Activated T-helper 1 cell treated with anti-CD3 and anti-CD28 coated beads, Interleukin-2, amount 50 U/mL, for 16 hours (primary cell): ENCODE measurements at places on chromosomes 7 and 10.

- DNase-seq: no peak
Measured at GRCh38 chr7:28180031-28180363, 598 bp downstream of the JAZF1 start.

GRCh38 chr10:78188446-78188845, 154.8 kb downstream of the RPS24 start:
- no peak for DNase-seq

GRCh38 chr7:435630-436366, 83.8 kb downstream of the PDGFA start:
- DNase-seq: no peak

GRCh38 chr10:57952741-57953140, 315.0 kb downstream of the IPMK start:
- DNase-seq: no peak

DNA sequence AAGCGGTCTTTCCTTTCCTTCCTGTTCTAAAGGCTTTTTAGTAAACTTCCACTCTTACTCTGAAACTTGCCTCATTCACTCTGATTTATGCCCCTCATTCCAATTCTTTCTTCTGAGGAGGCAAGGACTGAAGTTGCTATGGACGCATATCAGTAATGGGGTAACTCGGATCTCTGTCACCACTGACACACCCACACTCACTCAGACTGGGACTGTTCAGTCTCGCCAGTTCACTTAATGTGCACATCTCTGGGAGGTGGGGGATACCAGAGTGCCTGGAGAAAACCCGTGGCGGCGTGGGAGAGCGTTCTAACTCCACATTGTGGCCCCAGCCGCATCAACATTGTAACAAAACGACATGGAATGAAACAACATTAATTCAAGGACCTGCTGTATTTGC, 1139.3 kb upstream of the CELF2 start:
- DNase-seq: no peak

- DNase-seq: no peak
Measured at GRCh38 chr7:102115181-102115580, 171.5 kb upstream of the SH2B2 start.

DNA sequence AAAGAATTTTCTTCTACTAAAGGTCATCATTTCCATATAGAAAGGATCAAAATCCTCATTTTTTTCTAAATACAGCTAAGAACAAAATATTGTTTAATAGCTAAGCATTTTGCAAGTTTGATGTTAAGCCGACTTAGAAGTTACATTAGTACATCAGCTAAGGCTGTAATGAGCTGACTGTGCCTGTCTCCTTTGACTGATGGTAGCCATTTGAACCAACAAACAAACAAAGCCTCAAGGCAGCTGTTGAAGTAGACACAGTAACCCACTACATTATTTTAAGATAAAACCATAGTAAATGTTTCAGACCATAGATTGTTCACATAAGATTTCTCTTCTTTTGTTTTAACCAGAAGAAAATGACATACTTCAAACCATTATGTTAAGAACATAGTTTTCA, 210.9 kb upstream of the VSTM2A start:
- DNase-seq: no peak

DNA sequence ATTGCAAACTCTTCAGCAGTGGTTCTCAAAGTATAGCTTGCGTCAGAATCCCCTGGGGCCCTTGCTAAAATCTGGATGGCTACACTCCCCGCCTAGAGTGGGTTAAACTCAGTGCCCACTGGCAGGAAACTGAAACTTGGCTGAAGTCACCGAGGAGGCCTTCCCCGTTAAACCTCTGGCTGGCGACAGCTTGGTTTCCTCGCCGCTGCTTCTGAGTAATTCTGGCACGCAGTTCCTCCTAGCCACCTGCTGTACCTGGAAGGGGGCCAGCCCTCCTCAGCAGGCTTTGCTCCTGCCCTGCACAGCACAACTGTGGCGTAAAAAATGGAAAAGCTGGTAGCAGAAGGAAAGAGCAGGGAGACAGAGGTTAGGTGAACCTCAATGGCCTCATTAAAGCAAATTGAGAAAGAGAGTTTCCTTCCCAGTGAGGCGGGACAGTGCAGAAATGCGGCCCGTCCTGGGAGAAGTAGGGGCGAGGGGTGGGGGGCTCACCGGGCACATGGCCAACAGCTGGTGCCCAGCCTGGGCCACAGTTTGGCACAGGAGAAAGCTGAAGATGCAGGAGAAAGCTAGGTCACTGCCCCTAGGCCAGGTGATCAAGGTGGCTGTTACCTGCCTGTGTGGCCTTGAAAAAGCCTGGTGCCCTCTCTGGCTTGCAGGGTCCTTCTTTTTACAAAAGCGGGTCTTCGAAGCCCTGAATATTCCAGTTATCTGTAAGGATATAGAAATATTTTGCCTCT, 46.6 kb downstream of the ALOX5 start:
- no peak for DNase-seq

DNA sequence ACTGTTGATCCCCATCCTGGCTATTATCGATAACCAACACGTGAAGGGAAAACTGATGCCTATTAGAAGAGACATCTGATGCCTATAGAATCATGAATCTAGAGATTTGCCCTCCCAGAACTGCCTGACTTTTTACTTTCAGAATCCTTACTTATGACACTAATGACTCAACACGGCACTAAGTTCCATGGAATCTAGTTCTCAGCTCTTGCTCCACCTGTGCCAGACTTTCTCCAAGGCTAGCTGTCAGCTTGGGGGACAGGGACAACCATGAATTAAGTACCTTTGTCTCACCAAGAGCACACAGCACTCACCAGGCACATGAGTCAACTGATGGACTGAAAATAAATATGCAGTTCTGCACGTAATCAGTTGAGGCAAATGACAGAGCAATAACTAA, 184.2 kb downstream of the FRMD4A start:
- no peak for DNase-seq

DNA sequence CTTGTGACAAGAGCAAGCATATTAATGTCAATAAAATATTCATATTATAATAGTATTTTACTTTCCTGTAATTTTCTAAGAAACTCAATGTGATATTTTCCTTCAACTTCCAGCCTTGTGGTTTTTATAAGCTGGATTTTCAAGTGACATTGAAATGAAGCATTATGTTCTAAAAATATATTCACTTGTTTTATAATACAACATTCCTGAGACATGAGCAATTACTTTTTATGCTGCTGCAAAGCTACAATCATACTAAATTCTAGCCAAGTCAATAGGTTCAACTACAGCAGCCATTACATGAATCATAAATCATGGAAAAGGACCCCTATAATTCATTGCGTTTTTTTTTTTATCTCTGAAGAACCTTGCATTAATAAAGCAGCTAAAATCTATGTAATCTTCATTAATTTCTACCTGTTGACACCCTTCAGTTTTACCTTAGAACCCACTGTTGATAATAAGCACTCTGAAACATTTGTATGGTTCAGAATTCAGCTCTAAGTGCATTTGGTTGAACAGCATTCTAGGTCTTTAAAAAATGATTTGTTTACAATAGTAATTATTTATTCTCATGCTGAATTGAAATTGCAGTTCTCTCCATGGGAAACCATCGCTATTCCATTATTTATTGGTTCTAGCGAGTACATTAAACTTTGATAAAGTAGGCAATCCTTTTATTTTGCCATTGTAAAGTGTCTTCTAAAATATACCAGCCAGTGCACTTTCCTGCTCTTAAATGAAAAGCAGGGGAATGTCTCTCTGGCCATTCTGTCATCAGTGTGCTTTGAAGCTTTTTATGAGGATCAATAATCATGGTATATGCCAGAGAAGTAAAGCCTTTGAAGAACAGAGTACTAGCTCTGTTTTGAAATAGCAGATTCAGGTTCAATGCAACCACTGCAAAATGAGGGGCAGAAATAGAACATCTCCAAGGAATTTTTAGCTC, 132.6 kb downstream of the GNAT3 start:
- no peak for DNase-seq

GRCh38 chr10:20354166-20354565, 537.9 kb downstream of the PLXDC2 start:
- no peak for DNase-seq

- DNase-seq: no peak
Measured at GRCh38 chr10:122140461-122140902, 130.6 kb upstream of the BTBD16 start.

DNA sequence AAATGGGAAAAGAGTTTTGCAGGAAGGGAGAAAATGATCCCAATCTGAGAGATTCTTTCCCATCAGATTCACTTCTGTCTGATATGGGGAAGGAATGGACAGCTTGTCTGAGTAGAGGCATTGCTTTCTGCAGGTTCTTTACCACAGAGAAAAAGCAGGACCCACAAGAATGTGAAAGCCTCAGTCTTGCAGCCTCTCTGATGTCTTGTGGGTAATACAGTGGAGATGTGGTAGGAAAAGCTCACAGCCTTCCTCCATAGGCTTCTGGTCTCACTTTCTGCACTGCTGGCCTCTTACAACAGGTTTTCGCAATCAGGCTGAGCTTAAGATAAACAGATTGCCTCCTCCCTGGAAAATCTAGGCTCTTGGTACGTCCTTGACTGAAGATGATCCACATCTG, 551 bp downstream of the IFIT1 start:
- DNase-seq: no peak

- DNase-seq: no peak
Measured at GRCh38 chr7:98855610-98856422, 14.0 kb downstream of the TMEM130 start.

DNA sequence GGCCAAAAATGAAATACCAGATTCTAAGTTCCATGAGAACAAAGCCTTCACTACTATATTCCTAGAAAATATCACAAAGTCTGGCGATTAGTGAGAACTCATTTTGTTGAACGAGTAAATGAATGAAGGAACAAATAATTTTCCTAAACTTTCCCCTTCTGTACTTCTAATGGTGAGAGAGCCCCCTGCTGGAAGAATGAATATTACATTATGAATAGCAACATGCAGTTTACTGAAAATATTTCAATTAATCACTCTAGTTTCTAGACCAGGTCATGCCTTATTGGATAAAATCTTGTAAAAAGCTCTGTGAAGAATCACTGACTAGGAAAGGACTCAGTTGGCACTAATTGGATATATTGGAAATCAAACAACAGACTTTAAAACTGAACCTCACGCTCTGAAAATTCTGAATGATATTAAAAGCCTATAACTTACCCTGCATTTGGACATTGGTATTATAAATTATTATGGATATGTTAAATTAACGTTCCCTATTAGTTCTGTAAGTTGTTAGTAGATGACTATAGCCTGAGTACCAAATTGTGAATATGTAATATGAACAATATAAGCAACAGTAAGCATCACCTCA, 32.4 kb upstream of the MTPN start:
- no peak for DNase-seq

DNA sequence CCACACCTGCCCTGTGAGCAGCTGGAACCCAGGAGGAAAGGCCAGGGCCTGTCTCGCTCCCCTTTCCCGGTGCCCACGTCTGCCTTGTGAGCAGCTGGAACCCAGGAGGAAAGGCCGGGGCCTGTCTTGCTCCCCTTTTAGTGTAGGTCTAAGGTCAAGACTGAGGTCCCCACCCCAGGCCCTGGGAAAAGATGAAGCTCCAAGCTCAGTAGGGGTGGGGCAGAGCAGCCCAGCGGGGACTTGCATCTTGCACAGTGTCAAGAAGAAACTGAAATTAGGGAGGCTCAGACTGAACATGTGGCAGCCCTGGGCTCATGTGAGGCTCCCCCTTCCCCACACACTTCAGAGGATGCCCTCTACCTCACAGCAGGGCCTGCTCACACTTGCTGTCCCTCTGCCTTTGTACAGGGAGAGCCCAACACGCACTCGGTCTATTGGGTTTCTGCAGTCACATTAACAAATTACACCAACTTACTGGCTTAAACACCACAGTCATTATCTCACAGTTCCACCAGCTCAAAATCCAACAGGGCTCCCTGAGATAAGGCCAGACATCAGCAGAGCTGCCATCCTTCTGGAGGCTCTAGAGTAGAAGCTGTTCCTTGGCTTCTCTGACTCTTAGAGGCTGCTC, 12.4 kb downstream of the POLL start:
- DNase-seq: no peak

- no peak for DNase-seq
Measured at GRCh38 chr10:121788115-121788514, 139.7 kb downstream of the ATE1 start.

- no peak for DNase-seq
Measured at GRCh38 chr7:25167262-25167843, 42.3 kb upstream of the CYCS start.

- DNase-seq: no peak
Measured at GRCh38 chr7:108211382-108212201, 81.4 kb upstream of the LAMB4 start.

GRCh38 chr10:93143281-93143680, 69.6 kb downstream of the CYP26A1 start:
- no peak for DNase-seq

- DNase-seq: no peak
Measured at GRCh38 chr10:57218382-57218781, 857.3 kb upstream of the ZWINT start.

DNA sequence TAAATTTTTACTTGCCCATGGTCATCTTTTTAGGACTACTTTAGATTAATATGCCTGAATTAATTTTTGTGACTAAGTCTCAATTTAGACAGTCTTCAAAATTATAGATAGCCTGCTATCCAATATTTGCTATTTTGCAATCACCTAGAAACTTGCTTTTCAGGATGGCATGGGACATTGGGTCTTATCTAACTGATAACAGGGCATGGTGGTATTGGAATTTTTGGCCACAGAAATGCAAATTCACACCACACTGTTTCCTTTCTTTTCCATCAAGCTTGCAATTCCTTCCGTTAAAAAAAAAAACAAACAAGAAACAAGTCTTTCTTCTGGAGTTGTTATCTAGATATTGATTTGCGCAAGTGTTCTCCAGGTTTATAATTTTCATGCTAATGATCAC, 8.8 kb downstream of the ARL5B start:
- DNase-seq: no peak

GRCh38 chr7:133575726-133576440, 323.0 kb downstream of the EXOC4 start:
- no peak for DNase-seq

GRCh38 chr7:6385110-6385781, 62.5 kb downstream of the DAGLB start:
- DNase-seq: no peak

- DNase-seq: no peak
Measured at GRCh38 chr7:151495360-151495759, 24.3 kb downstream of the RHEB start.

DNA sequence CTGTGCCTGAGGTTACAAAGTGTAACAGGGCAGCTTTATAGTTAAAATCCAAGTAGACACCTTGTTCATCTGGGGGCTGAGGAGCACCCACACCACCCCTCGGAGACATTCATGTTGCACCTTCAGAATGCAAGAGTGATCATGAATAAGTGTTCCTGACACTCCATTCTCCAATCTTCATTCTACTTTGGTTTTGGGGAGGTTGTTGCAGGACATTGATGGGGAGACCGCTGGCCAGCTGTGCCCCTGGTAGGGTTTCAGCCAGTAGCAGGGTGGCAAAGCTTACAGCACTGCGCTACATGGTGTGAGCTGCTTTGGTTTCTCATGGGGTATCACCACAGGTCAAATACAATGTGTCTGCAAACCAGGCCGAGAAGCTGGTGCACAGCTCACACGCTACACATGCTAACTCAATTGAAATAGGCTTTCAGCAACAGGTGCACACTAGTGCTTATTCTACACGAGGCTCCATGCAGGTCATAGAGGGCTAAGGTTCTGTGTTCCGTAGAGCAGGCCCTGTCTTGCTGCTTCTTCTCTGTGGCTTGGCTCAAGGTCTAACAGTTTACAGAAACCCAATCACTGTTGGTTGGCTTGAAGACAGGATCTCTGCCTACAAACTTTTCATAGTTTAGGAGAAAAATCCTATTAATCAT, 317.4 kb upstream of the ZNF32 start:
- DNase-seq: no peak

- no peak for DNase-seq
Measured at GRCh38 chr10:9301148-9301547, 1246.7 kb downstream of the GATA3 start.

- no peak for DNase-seq
Measured at GRCh38 chr7:44673771-44674170, 67.3 kb downstream of the OGDH start.
